ENCODE measurements at places on chromosomes 7 and 10. TPM values are rescaled to one million over a fixed set of nuclear protein-coding genes. Genes with fewer than 3 reads are reported as not detected.

GRCh38 chr10:132645247-132645530 is 107.6 kb downstream of the INPP5A start:
- DNase-seq = no peak

GRCh38 chr10:74502963-74503608 is 323.3 kb upstream of the KAT6B start:
- DNase-seq = no peak

GRCh38 chr10:113261161-113261560 is 291.7 kb upstream of the HABP2 start:
- DNase-seq = no peak

DNA sequence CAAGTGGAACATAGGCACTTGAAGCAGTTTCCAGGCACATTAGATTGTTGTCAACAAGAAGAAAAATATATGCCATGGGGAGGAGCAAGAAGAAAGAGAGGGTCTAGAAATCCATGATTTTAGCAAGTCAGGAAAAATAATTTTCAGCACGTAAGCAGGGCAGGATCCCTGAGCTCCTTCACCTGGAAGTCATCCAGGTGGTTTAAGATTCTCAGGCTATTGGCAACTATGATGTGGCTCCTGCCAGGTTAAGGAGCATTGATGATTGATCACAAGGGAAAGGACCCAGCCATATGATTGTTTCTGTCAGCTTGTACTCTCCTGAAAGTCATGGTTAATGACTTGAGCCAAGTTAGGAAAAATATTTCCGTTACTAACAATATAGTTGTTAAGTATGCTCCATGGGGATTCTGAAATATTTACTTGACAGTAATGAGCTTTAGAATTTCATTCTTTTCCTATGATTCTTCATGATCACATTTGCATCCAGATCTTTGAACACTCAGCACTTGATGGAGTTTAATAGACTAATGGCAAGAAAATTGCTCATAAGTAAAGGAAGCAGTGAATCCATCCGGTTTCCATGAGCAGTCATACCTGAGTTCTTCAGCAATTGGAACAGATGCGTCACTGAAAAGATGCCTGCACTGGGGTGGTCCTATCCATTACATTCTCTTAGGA is 209.1 kb downstream of the BICC1 start:
- no peak for DNase-seq

DNA sequence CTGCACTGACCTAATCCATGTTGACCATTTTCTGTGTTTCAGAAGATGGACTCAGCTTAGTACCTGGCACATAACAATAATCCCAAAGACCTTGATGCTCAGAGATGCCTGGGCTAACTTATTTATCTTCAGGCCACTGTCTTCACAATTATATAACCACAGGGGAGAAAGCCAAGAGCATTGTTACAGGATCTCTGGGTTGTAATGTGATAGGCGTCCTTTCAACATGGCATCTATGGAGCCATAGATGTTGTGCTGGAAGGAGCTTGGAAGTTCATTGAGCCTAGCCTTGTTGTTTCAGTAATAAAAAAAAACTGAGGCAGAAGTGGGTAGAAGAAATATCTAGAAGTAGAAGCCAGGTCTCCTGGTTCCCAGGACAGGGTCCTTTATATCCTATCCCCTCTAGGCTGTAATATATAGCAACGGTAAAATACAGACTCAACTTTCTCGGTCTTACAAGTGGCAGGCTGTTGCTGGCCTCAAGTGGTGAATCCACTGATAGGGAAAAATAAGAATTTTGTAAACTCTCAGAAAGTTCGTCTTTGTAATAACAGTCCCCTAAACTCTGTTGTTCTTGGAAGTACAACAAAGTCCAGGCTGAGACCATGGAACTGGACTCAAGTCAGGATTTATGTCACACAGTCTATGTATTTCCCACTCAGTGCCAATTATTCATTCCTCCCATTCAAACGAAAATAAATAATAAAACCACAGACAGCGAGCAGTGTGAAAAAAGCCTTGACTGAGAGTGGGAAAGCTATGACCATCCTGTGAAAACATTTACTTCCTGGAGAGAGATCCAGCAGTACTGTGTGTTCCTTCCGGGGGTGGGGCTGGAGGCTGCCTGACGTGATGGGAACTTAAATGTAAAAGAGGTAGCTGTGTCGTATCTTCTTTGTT is 277.6 kb downstream of the REEP3 start:
- peak; percentile 10 for DNase-seq

DNA sequence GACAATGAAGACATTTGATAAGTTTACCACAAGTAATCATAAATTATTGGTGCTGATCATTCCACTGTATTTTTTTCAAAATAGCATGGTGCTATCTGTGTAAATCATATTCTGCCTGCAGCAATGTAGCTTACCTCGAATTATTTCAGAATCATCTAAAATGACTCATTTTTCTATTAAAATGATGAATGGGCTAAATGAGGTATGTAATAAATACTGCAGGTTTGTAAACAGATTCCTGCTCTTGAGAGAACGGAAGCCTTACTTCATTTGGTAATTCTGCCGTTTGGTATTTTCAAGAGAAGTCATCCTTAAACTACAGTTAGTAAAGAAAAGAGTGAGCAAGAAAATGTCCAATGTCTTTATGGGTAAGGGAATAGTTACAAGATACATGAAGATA is 115.9 kb downstream of the CHCHD3 start:
- no peak for DNase-seq

- no peak for DNase-seq
Measured at GRCh38 chr10:76328348-76328747, 896.9 kb downstream of the LRMDA start.

DNA sequence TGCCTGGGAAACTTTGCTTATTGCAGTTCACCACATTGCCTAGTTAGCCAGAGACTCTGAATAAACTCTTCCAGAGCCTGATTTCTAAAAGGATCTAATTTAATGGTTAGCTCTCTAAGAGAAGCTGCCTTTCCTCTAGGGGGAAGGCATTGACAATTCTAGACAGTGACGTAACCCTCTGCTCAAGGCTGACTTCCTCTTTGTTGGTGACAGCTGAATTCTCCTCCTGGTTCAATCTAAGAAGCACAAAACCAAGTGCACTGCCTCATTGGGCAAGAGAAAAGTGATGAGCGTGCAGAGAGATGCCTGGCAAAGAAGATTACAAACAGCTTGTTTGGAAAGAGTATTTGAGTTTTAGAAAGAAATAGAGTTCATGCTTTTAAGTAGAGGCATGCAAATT is 102.7 kb downstream of the MACC1 start:
- DNase-seq = peak; percentile 8

DNA sequence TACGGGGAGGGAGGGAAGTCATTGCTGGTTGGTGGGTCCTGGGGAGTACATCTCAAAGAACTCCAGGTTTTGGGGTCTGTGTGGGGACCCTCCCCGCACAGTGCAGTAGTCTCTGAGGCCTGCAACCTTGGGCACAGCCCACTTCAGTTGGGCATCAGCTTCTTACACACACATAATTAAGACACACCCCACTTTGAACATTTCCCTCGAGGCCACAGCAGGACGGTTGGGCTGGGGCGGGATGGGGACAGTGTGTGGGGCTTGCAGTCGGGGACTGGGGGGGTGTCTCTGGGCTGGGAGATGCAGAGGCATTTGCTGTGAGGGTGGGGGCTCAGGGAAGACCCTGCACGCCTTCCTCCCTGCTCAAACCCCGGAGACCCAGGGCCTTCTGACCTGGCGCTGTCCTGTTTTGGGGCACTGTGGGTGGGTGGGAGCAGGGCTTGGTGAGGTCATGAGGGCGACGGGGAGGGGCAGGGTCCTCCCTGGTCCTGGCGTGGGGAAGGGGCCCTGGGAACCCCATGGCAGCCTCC is 1.3 kb downstream of the LFNG start:
- no peak for DNase-seq

DNA sequence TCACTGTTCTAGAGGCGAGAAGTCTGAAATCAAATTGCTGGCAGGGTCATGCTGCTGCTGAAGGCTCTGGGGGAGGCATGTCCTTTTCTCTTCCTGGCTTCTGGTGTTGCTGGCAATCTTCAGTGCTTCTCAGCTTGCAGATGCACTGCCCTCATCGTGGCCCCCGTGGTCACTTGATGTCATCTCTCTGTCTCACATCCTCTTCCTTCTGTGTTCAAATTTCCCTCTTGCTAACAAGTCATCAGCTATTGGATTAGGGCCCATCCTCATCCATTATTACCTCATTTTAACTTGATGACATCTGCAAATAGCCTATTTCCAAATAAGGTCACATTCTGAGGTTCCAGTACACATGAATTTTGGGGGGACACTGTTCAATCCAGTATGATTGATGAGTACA is 36.6 kb upstream of the SRGN start:
- DNase-seq = peak; percentile 70

- DNase-seq = no peak
Measured at GRCh38 chr7:148210804-148211325, 379.7 kb upstream of the C7orf33 start.

- no peak for DNase-seq
Measured at GRCh38 chr7:3176112-3177000, 124.7 kb upstream of the SDK1 start.

DNA sequence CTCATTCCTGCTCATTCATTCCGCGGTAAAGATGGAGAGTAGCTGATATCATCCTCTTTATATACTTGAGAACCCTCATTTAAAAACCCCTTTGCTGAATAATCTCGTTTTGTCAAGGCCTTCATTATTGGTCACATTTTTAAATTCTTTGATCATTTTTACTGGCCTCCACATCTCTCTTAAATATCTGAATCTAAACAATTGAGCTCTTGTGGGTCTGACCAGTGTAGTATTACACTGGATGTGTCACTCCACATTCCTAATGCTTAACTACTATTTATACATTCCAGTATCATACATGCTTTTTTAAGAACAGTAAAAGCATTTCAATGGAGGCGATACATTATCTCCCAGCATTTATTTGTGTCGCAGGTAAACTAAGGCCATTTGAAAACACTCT is 12.6 kb upstream of the PRPS1L1 start:
- no peak for DNase-seq

TRPV6 gene
- total RNA-seq = not detected

ANKRD1 gene
- not detected for total RNA-seq

HTR5A gene
- not detected for total RNA-seq

ANXA8L1 gene
- total RNA-seq = not detected
